Cerebellar nuclear complex (tissue), 1 donor: ENCODE measurements at places on chromosomes 12 and 14.

- DNase-seq: no peak
These were observed 686 bp downstream of the MCRS1 start for GRCh38 chr12:49567302-49567610.

DNA sequence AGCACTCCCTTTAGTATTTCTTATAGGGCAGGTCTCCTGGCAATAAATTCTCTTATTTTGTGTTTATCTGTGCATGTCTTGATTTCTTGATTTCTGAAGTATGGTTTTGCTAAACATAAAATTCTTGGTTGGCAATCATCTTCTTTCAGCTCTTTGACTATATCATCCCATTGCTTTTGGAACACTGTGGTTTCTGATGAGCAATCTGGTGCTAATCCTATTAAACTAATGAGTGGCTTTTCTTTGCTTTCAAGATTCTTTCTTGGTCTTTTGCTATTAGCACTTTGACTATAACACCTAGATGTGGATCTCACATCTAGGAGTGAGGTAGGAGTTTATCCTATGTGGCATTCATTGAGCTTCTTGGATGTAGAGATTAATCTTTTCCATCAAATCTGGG lies 120.7 kb upstream of the MED13L start:
- DNase-seq: no peak

GRCh38 chr14:93735206-93735605 lies 53.1 kb downstream of the PRIMA1 start:
- no peak for DNase-seq

- no peak for DNase-seq
These were observed 145.4 kb downstream of the C12orf50 start for GRCh38 chr12:87883806-87884205.

DNA sequence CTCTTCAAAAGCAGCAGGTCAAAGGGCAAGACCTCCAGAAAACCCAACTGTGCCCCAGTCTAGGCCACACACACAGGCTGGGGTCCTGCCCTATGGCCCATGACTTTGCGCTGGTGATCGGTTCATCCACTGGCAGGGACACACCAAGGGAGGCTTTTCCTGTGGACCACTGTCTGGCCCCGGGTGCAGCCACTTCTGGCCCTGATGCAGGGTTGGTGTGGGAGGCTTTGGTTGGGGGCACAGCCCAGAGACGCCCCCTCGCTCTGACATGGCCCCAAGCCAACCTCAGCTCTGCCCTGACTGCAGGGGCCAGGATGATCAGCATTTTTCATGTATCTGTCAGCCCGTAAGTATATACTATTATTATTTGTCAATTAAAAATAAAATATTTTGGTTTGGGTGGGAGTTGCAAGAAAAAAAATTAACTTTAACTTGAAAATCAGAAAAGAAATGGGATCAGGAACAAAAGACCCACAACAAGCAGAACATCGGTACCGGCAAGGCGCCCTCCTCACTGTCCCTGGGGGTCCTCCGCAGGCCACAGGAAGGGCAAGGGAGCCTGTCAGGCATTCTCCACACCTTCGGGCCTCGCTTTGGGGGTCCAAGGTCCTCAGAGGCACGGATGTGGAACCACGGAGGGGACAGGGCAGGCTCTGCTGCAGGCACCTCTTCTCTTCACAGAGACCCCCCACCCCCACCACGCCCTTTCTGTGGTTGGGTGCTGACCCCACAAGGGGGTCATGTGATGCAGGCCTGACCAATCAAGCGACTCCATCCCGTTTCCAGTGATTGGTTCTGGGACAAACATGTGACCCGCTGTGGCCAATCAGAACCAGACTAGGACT lies 181.5 kb upstream of the SFSWAP start:
- DNase-seq: no peak

GRCh38 chr12:8668441-8668840 lies 5.8 kb upstream of the MFAP5 start:
- no peak for DNase-seq
